CD4-positive, CD25-positive, alpha-beta regulatory T cell (primary cell): ENCODE measurements at places on chromosomes 7 and 10.
A peak's percentile ranks its signal among the peaks of the same experiment; 100 is the strongest.

- DNase-seq, result no peak
Observed at GRCh38 chr7:82081644-82082224, 311.9 kb upstream of the HGF start.

DNA sequence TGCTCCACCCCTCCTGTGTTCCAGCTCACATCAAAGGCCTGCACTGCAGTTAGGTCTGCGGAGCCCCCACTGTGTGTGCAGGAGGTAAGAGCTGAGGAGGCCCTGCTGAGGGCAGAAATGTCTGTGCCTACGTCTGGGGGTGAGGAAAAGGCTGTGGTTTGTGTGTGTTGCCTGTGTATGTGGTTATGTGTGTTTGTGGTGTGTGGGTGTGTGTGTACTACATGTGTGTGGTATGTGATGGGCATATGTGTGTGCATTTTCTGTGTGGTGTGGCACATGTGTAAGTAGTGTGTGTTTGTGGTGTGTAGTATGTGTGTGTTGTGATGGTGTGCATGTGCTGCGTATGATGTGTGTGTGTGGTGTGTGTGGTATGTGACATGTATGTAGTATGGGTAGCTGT is 36.2 kb downstream of the ANXA8 start:
- DNase-seq, result no peak

- no peak for DNase-seq
Observed at GRCh38 chr7:25985196-25985595, 166.8 kb upstream of the NFE2L3 start.

DNA sequence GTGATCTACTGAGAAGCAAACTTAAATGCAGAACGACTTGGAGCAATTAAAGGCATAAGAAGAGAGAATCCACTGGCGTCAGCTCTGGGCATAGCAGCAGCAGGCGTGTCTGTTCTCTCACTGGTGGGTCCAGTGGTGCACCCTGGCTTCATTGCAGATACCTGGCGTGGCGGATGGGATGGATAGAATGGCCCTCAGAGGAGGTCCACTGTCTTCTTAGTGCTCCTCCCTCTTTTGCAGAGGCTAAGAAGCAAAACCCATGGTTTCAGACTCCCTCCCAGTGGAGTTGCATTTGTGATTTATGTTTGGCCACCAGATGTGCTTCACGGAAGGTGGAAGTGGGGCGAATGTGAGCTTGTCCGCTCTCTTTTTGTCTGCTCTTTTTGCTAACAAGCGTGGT is 28.4 kb upstream of the PRKAG2 start:
- DNase-seq, result no peak

DNA sequence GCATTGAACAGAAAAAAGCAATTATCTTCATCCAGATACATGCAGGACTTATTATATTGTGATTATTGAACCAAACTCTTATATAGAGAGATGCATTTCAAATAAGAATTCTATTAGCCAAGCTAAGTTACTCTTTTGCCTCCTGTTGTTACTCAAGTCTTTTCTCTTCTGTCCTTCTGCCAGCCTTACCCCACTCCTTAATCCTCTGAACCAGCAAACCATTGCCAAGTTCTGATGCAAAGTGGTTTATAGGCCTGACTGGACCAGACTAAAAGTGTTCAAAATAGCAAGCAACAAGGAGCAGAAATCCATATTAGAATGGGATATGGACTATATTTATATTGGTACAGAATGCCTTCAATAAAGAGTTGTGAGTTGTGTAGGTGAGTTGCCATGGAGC is 2.2 kb upstream of the SLC26A4 start:
- no peak for DNase-seq

GRCh38 chr10:117552701-117553141 is 10.2 kb downstream of the EMX2 start:
- DNase-seq, result no peak

GRCh38 chr10:72173619-72174296 is 42.1 kb upstream of the ANAPC16 start:
- DNase-seq, result no peak

GRCh38 chr7:16693601-16694318 is 47.8 kb downstream of the BZW2 start:
- no peak for DNase-seq

DNA sequence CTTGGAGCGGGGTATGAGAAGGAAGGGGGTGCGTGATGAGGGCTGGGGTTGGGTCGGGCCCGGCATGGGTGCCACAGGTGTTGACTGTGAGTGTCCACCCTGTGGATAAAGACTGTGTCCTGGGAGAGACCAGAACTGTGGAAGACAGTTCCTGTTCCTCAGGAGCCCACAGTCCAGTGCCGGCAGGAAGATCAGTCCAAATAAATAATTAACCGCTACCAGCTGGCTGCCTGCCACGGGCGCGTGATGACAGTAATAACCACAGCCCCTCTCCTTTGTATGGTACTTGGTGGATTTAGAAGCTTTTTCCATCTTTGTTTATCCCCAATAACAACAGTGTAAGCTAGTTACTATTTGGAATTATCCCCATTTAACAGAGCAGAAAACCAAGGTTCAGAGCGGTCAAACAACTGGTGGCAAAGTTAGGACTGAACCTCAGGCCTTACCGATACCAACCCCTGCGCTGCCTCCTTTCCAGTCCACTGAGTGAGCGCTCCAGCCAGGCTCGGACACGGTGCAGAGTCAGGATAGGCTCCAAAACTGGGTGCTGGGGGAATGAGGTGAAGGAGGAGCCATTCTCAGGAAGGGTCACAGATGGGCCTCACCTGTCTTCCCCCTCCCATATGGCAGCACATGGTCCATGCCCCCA is 5.1 kb downstream of the ZMIZ1 start:
- no peak for DNase-seq

DNA sequence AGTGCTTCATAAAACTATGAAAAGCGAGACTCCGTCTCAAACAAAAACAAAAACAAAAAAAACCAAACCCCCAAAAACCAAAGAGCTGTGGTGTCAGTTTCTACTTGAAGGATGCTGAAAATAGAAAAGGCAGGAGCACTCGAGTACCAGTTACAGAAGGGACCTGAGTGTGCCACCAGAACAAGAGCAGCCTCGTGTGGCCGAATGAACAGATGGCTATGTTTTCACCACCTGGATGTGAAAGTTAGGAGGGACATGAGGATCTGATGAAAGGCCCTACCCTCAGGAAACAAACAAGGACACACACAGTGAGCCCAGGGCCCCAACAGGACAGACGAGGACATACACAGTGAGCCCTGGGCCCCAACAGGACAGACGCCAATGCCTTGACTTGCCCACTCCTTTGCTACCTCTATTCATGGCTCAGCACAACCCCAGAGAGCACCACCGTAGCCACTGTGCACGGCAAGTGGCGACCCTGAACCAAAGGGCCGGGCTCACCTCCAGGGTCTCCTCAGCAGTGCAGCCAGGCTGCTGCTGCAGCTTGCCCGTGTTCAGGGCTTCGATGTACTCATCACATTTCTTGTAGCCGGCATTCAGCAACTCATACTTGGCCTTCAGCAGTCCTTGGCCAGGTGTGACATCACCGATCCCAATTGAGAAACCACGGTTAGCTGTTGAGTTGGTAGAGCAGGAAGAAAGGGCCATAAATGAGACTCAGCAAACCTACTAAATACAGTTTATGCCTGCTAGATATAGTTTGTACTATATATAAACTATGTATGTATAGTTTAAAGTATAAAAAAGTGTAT is 24.9 kb downstream of the POLR3A start:
- no peak for DNase-seq

GRCh38 chr10:112362833-112363232 is 11.1 kb upstream of the ACSL5 start:
- DNase-seq, result no peak

DNA sequence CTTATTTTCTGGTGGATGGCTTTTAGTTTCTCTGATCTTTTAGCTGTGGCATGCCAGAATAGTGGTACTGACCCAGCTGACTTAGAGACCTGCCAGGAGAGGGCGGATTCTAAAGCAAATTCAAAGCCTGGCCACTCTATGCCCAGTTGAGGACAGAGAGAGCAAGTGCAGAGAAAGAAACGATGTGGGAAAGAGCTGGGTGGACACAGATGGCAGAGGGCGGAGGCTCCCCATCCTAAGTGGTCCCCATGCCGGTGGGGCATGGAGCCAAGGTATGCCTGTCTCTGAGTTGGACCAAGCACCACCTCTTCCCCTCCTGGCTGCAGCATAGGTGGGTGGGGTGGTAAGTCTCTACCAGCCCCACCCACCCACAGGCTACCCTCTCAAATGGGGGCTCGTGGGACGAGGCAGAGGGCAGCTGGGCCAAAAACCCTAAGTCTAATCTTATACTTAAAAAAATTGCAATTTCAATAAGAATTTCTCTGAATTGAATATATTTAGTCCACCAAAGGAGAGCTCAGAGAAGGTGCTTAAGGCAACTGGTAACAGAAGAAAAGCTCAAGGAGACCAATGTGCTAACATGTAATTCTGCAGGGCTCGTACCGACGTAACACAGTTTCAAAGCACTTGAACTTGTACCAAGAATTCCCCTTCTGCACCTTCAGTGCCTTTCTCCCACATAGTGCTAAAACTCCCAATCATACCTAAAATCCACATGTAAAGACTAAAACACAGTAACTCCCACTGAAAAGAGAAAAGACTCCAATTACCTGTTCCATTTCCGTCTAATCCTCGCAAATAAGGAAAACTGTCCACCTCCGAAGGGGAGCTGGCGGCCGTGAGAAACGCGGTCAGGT is 85.7 kb upstream of the NMT2 start:
- no peak for DNase-seq

DNA sequence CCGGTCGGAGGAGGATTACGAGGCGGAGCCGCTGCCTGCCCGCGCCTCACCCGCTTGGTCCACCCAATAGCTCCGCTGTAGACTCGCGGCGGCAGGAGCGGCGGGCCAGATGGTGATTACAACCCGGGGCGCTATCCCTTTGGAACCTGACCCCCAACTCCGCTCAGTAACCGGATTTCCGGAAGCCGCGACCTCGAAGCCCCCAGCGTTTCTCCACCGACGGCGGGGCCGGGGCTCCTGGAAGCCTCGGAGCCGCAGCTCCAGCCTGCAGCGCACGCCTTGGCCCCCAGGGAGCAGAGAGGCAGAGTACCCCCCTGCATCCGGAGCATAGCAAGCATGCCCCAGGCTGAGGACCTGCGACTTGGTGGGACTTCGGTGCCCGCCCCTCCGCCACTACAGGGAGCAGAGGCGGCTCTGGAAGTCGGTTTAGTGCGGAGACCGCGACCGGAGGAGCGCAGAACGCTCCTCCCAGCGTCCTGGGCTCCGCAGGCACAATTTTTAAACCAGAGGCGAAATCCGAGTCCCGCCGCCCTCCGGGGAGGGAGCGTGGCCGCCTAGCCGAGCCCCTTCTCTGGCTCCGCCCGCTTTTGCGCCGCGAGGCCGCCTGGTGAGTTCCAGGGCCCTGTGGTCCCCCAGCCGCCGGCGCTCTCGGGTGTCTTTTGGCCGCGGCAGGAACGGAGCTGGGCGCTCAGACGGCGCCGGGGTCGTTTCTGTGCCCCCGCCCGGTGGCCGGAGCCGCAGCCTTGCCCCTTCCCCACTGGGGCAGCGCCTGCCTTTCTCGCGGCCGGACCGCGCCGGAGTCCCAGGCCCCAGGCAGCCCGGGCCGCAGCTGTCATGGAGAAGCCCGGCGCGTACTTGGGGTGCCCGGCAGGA is 28.2 kb upstream of the BMS1 start:
- DNase-seq, result peak; percentile 22

- DNase-seq, result peak; percentile 6
Observed at GRCh38 chr7:96285579-96285978, 36.3 kb downstream of the SLC25A13 start.

DNA sequence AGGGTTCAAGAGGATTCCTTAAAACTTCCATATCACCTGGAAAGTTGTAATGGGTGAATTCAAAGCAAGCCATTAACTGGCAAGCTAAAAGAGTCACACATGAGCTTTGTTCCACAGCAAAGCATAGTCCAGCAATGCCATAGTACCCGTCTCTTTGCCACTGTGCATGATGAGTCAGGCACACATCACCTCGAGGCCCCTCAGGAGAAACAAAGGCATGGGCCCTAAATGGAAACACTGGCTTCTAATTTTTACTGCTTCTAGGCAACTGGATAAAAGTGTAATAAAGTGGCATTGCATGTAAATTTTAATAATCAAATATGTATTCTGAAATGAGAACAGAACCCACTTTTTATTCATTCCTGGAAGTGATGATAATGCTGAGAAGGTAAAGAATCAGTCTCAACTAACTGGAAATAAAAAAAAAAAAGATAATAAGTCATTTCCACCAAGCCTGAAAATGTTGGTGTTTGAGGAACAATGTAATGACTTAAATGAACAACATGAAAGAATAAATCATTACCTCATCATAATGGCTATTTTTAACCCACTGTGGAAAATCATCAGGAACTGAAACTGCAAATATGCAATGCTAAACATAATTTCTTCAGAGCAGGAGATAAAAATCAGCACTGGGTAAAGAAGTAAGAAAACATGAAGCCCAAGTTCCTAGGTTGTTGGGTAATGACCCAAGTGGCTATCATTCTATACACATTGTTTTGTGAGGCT is 104.9 kb downstream of the CDK6 start:
- no peak for DNase-seq

- no peak for DNase-seq
Observed at GRCh38 chr10:43880160-43880559, 231.5 kb upstream of the ZNF32 start.

DNA sequence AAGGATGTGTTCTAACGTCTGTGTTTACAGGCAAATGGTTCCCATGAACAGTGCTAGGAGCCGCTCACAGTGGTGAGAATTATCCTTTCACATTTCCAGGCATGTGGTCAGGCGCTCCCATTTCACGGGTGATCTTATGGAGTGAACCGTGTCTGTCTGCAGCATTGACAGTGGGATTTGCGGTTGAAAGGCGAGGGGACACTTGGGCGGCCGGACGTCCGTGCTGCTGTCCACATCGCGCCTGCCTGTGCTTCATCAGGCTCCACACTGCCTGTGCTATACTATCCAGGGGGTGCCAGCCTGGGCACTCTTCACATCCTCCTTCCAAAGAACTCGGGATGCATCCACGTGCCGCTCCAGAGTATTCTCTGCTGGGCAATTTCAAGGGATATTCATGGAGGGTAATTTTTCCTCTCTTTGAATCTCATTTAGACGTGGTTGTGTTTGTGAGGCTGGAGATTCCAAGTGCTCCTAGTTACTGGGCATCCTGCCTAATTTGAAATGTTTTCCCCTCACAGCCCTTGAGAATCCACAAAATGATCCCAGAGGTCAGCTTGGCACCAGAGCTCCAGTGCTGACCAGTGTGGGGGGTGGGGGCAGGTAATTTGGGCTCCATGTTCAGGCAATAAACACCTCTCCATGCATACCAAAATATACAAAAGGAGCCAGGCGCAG is 61.9 kb upstream of the EBF3 start:
- no peak for DNase-seq

GRCh38 chr10:62005281-62005680 is 103.8 kb downstream of the ARID5B start:
- no peak for DNase-seq

- no peak for DNase-seq
Observed at GRCh38 chr7:134902058-134902457, 84.2 kb upstream of the AGBL3 start.

DNA sequence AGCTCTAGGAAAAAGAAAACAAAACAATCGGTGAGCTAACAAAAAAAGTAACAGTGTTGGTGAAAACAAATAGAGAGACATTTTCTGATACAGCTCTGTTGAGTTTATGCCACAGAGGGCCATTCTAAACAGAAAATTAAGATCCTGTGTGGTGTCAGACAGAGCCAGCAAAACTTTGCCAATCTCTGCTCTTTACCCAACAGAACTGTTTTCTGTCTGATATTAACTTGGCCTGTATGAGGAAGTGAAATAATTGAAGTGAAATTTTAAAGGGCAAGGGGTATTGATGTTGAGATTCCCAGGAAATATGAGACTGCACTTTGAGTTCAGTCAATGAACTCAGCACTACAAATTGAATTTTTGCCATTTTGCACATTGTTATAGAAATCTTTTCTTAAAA is 101.0 kb downstream of the AOAH start:
- DNase-seq, result no peak

GRCh38 chr10:131312478-131312836 is 936 bp upstream of the TCERG1L start:
- DNase-seq, result no peak
